CD4-positive, alpha-beta memory T cell (primary cell): ENCODE measurements at places on chromosomes 4 and X. TPM values are rescaled to one million over a fixed set of nuclear protein-coding genes. Genes with fewer than 3 reads are reported as not detected.

The ABCG2 gene
- 0.61 TPM for total RNA-seq

The ANXA10 gene
- total RNA-seq = not detected

The BTK gene
- 1.6 TPM for total RNA-seq

The MAGEA3 gene
- not detected for total RNA-seq
